ENCODE measurements at places on chromosomes 1 and 21.

DNA sequence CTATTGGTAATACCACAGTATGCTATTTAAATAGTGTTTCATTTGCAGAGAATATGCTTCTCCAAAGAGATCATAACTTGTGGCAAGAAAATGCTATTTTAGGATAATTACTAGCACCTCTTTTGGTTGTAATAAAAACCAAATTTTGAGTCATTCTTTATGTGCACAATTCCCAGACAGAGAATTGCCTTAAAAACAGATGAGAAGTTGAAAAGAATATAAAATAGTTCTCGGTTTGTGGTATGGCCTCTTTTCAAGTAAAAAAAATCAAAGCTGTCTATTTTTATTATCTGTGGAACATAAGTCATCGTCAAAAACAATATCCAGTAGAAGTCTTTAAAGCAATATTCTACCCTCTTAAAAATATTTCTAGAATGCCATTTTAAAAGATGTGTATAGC, 185.9 kb downstream of the GREM2 start:
- peak; percentile 47 for DNase-seq

- no peak for DNase-seq
Observed at GRCh38 chr1:93443454-93443853, 4.5 kb upstream of the FNBP1L start.

DNA sequence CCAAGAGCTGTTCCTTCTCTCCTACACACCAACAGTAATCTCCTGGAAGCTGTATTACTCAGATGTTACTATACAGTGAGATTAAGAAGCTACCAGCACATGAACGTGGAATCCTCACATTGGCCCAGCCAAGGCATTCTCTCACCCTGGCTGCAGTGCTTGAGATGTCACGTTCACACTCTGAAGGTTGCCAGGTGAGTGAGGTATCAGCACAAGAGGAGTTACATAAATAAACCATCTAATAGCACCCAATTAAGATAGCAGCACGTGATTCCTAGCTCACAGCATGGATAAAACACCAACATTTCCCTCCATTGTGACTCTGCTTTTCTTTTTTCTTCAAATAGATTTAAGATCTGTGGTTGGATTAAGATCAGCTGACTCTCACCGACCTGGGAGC, 182.8 kb downstream of the PLPP3 start:
- DNase-seq: no peak

DNA sequence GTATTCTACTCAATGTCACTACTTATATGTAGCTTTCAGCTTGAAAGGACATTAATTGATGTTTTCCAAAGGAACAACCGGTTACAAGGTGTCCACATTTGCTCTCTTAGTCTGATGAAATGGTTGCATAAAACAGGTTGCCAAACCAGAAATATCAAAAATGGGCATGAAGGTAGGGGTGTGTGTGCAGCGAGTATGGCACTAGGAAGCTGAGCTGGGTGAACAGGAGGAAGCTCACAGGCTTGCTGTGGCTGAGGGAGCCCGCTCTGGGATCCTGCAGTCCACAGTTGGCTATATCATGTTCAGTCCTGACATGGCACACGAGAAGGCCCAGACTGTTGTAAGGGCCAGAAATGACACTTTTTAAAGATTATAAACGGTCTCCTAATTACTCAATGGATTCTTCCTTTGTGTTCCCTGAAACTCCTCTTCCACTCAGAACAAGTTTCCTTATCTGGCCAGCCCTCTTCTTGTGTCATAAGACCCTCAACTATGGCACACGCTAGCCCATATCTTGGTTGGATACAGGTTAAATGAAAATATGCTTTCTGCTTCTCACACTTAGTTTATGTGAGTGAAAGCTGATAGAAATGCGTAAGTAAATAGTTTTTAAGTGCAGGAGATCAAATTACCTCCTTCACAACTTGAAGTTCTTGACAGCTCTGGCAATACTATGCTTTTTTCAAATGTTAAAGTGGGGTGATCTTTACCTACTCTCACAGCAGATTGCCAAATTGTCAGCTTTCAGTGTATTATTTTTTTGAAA, 201.5 kb downstream of the LMO4 start:
- DNase-seq: no peak

DNA sequence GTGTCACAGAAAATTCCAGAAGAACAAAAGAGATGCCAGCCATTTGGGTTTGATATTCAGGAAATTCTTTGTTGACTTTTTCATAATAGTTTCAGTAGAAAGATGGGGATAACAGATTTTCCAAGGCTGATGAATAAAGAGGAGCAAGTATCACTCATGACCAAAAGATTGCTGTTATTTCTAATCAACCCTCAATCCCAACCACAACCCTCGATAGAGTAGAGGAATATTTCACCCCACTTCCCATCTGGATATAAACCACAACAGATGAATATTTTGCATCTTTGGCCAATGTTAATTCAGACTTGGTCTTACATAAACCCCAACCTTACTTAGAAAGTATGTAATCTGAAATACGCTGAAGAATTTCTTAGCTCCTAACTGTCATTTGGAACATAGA, 232.4 kb downstream of the SEC16B start:
- no peak for DNase-seq

DNA sequence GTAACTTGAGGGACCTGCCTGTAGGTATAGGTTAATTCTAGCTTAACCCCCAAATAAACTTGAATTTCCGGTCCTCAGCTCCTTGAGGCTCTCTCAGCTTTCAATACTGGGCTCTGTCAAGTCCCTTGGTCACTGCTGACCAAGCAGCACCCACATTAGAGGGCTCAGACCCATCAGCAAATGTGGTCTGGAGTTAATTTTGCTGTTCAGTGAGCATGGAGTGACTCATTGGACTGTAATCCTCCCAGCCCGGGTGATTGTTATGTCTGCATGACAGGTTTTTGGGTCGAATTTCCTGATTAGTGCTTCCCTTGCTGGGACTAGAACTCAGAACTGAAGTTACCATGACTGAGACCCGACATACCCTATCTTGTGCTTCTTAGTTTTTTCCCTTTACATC, 130.6 kb downstream of the URB2 start:
- peak; percentile 73 for DNase-seq

- DNase-seq: peak; percentile 39
Observed at GRCh38 chr1:58782178-58783089, 1.4 kb downstream of the JUN start.

GRCh38 chr1:156164125-156164831, 10.9 kb downstream of the SEMA4A start:
- DNase-seq: no peak

DNA sequence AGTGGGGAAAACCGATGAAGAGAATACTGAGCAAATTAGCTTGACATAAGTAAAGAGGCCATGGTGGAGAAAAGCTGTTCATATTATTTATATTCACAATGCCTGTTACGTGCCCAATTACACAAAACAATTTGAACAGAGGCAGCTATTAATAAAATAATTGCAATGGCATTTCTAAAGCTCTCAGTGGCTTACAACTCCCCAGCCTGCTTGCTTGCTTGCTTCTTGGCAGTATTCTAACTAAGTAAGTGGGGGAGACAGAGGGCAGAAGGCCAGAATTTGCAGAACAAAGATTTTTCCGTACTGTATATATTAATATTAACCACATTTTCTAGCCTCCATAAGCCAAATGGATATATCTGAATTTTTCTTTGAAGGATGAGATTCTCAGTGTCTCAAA, 12.9 kb downstream of the PTPN14 start:
- DNase-seq: no peak

GRCh38 chr1:62198781-62199125, 4.1 kb downstream of the L1TD1 start:
- peak; percentile 16 for DNase-seq

GRCh38 chr1:161038523-161039153, at the start of gene TSTD1:
Gene TSTD1 (minus strand): TSS chr1:161038964. CDS start chr1:161038889, 75 bp downstream.
- no peak for DNase-seq

- DNase-seq: peak; percentile 65
Observed at GRCh38 chr1:204190212-204191211, 5.8 kb downstream of the KISS1 start.

DNA sequence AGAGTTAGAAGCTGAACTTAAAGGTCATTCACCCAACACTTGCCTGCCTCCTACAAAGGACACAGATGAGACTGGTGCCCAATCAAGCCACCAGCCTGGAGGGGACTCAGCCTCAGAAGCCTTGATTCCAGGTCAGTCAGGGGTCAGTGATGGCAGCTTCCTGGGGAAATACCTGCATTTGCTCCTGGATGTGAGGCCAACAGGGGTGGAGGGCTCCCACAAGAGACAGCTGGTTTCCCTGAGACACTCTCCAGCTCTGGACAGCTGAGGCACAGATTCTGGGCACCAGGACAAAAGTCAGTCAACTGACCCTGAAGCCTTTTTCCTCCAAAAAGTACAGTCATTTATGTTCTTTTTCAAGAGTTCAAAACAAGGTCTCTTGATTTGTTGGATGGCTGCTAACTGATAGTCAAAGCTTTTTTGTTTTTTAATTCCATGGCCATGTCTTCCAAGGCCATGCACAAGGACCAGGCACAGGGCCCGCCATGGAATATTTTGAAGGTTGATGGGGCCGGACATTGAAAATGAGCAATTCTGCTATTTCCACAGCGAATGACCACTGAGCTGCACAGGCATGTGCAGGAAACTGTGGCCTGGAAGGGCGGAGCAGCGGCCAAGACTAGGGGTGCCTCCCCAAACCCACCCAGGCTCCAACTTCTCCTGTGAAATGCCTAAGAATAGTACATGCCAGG, 1.8 kb downstream of the C2CD2 start:
- DNase-seq: no peak

DNA sequence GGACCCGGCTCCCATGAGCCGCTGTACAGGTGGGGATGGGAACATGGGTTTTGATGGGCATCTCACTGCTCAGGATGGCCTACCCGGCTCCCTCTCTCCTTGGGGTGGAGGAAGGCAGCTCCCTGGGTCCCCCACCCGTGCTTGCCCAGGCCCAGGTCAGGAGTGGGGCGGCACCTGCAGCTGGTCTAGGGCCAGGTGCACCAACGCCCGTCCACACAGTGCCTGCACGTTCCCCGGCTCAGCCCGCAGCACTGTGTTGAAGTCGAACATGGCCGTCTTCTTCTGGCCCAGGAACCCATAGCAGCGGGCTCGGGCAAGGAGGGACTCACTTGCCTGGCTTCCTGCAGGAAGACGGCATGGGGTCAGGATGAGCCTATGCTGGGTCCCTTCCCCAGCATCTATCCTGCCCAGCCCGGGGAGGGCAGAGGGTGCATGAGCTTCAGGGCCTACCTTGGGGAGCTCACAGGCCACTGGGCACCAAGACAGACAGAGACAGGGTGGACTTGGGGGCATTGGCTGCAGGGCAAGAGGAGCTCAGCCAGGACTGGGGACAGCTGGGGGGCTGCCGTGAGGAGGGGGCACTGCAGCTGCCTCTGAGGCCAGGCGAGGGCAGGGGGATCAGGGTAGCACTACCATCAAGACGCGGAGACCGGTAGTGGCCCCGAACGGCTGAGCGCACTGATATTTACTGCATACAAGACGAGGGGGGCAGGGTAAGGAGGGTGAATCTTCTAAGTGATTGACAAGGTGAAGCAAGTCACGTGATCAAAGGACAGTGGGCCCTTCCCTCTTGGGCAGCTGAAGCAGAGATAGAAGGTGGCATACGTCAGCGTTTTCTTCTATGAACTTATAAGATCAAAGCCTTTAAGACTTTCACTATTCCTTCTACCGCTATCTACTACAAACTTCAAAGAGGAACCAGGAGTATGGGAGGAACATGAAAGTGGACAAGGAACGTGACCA, 17.8 kb downstream of the TTC34 start:
- no peak for DNase-seq

GRCh38 chr1:69269491-69269890, 298.2 kb upstream of the LRRC7 start:
- DNase-seq: no peak

GRCh38 chr21:29726044-29726443, 213.8 kb downstream of the GRIK1 start:
- DNase-seq: no peak

DNA sequence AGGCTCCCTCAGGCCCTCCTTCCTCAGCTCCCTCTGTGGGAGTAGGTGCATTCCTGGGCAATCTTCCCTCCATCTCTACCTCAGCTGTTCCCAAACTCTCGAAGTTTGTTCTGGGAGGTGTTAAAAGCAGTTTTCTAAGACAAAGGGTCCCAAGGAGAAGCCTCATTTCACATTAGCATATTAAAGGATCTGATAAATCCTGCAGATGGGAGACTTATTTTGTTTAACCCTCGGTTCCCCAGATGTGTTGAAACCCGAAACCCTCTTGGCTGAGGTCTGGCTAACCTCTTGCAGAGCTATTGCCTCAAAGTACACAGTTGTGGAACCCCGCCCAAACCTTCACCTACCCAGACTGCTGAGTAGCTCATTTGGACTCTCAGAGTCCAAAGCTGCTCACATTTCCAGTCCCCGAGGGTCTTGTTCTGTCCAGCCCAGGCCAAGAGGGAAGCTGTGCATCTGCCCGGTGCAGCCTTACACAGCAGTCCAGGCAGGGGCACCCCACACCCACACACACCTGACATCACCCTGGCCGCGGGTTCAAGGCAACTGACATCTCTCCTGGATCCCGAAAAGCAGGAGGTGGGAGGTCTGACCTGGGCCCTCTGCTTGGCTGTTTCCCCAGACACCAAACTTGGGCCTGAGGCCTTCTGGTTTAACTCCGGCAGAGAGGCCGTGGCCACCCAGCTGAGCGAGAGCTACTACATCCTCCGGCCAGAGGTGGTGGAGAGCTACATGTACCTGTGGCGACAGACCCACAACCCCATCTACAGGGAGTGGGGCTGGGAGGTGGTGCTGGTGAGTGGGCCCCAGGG, 19.5 kb upstream of the SELENON start:
- DNase-seq: no peak

GRCh38 chr1:245107776-245108114, 47.0 kb upstream of the KIF26B start:
- no peak for DNase-seq

GRCh38 chr1:202129453-202130296, 7.0 kb downstream of the GPR37L1 start:
- no peak for DNase-seq

DNA sequence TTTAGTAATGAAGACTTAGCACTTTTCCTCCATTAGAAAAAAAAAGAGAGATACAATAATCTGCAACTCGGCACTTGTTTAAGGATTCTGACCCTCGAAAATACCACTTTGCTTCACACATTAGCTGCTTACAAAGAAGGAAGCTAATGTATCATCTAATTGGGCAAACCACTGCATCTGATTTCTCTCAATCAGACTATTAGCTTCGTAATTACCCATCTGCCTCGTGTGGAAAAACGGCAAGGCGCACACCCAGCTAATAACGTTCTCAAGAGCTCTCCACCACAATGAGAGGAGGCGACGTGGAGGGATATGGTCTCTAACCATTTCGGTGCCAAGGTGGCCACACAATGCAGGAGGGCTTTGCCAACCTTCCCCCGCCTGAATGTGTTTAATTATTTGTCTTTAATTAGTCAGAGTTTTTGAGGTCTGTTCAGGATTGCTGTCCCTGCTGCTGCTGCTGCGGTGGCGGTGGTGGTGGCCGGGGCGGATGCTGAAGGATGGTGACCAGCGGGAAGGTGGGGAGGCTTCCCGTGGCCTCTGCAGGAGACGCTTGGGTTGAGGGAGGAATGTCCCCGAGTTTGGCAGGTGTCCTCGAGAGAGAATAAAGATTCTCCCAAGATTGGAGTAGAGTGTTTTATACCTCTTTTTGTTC, 374.5 kb downstream of the RPS6KC1 start:
- DNase-seq: no peak
